Stimulated activated naive CD4-positive, alpha-beta T cell (primary cell): ENCODE measurements at places on chromosomes 6 and 20.

GRCh38 chr6:167649476-167649875 lies 177.2 kb upstream of the AFDN start:
- DNase-seq: no peak

- DNase-seq: no peak
Measured at GRCh38 chr6:119832411-119832810, 482.9 kb upstream of the MAN1A1 start.

- DNase-seq: no peak
Measured at GRCh38 chr6:15793288-15793687, 130.5 kb upstream of the DTNBP1 start.

DNA sequence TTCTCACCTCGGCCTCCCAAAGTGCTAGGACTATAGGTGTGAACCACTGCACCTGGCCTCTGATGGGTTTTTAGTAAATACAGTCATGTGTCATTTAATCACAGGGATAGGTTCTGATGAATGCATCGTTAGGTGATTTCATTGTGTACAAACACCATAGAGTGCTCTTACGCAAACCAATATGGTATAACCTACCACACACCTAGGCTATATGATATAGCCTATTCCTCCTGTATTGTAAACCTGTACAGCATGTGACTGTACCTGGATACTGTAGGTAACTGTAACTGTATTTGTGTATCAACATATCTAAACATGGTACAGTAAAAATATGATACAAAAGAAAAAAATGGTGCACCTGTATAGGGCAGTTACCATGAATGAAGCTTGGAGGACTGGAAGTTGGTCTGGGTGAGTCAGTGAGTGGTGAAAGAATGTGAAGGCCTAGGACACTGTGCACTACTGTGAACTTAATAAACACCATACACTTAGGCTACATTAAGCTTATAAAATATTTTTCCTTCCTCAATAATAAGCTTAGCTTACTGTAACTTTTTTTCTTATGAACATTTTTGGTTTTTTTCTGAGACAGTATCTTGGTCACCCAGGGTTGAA lies 10.0 kb downstream of the BICRAL start:
- no peak for DNase-seq

DNA sequence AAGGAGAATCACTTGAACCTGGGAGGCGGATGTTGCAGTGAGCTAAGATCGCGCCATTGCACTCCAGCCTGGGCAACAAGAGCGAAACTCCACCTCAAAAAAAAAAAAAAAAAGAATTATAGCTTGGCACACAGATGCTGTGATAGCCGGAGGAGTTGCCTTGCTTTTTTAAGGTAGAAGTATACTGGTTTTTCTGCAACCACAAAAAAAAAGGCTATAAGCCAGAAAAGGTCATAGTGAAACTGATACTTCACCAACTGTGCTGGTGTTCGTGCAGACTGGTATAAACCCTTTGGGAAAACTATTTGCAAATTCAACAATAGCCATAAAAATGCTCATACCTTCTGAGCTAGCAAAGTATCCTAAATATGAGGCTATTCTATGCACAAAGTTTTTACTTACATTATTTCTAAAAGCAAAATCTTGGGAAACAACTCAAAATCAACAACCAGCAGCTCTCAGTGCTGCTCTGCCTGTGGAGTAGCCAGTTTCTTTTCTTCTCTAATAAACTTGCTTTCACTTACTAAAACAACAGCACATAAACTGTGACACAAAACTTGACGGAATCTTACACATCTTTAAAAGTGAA lies 44.0 kb downstream of the B4GALT5 start:
- no peak for DNase-seq

GRCh38 chr20:61937963-61938838 lies 127.5 kb downstream of the TAF4 start:
- no peak for DNase-seq

GRCh38 chr20:29472606-29473005 lies 1784.9 kb upstream of the DEFB115 start:
- no peak for DNase-seq
